Foreskin keratinocyte (primary cell): ENCODE measurements at places on chromosomes 4 and X. TPM values are rescaled to one million over a fixed set of nuclear protein-coding genes. Genes with fewer than 3 reads are reported as not detected.

Gene MID2
- total RNA-seq, result 15.1 and 15.6 TPM in 2 replicates

Gene FGF13
- not detected in 2 replicates for total RNA-seq

Gene HGFAC
- not detected in 2 replicates for total RNA-seq

Gene SLC9B1
- total RNA-seq, result 0.11 and 0.20 TPM in 2 replicates

Gene MUC7
- not detected in 2 replicates for total RNA-seq
